ENCODE measurements at places on chromosomes 5 and 9. TPM values are rescaled to one million over a fixed set of nuclear protein-coding genes. Genes with fewer than 3 reads are reported as not detected.
A peak's percentile ranks its signal among the peaks of the same experiment; 100 is the strongest.

The NOXA1 gene
- 1.5 TPM for total RNA-seq

DNA sequence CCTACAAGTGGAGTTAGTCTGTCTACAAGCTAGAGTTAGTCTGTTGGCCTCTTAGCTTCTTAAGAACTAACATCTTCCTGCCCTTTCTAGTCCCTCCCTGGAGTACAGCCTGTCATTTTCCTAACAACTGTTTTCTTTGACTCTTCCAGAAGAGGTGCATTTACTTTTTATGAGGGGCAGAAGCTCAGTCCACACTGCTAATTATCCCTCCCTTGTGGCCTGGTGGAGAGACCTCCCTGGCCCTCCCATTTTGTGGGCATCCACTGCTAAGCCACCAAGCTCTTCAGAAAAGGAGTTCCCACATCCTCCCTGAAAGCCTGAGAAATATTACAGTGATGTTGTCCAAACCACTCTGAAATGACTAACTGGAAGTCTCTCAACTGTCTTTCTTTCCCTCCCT is 8.0 kb downstream of the MAP1B start:
- no peak for DNase-seq

The C9orf85 gene
- total RNA-seq, result 10.0 TPM

- no peak for DNase-seq
These were observed 137.9 kb downstream of the FAM114A2 start for GRCh38 chr5:153900703-153901395.

- no peak for DNase-seq
These were observed 685 bp upstream of the NIPSNAP3A start for GRCh38 chr9:104746798-104747197.

DNA sequence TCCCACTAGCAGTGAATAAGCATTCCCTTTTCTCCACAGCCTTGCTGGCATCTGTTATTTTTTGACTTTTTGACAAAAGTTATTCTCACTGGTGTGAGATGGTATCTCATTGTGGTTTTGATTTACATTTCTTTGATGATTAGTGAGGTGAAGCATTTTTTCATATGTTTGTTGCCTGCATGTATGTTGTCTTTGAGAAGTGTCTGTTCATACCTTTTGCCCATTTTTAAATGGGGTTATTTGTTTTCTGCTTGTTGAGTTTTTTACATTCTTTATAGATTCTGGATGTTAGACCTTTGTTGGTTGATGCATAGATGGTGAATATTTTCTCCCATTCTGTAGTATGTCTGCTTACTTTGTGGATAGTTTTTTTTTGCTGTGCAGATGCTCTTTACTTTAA is 171.7 kb downstream of the SREK1 start:
- no peak for DNase-seq

DNA sequence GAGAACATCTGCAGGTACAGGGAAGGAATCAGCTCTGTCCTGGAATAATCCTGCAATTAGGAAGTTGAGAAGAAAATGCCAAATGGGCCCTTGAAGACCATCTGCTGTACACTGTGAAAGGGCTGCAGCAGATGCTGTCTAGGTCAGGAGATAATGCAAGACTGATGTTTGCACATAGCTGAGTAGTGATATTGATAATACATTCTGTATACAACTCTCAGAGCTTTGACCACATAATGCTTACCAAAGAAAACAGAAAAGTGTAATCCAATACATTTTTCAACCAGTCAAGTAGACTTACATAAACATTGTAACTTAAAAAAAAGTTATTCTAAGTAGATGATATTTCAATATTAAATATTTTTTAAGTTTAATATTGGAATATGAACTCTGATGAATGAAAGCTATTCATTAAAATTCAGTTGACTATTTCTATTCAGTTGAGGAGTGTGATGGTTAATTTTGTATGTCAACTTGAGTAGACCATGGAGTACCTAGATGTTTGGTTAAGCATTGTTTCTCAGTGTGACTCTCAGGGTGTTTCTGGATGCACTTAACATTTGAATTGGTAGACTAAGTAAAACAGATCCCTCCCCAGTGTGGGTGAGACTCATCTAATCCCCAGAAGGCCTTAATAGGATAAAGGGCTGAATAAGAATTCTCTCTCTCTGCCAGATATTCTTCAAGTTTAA is 380.1 kb upstream of the PRR16 start:
- DNase-seq, result no peak

DNA sequence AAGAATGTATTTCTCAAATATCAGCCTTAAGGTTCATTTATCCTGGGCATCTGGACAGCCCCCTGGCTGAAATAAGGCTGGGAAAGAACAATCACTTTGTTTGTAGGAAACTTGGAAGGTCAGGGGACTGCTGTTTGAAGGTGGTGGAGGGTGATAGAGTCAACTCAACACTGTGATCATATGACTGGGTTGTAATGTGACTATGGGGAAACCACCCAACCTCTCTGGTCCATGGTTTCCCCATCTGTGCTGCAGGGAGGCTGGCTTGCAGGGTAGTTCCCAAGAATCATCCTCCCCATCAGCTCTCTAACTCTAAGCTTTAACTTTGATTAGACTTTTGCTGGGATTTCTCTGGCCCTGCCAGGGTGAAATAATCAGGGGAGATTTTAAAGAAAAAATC is 10.0 kb downstream of the INSYN2B start:
- DNase-seq, result no peak

- DNase-seq, result no peak
These were observed 48.6 kb downstream of the SHB start for GRCh38 chr9:38020151-38021076.

The HAUS6 gene
- 35.3 TPM for total RNA-seq

The DMRT3 gene
- not detected for total RNA-seq

DNA sequence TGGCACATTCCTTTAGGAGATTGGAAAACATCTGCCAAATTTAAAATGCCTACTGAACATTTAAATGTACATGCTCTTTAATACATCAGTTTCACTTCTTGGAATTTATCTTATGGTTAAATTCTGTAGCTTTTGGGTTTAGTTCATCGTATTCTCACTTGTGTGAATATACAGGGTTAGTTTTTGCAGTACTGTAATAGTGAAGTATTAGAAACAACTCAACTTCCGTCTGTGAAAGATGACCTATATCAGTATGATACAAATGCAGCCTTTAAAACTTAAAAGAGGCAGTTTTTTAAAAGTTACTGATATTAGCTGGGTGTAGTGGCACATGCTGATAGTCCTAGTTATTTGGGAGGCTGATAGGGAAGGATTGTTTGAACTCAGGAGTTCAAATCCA is 57.2 kb downstream of the CDC42SE2 start:
- no peak for DNase-seq

GRCh38 chr5:1262381-1262780 is 32.5 kb downstream of the TERT start:
- no peak for DNase-seq

- DNase-seq, result no peak
These were observed 29.6 kb downstream of the SPRY4 start for GRCh38 chr5:142295084-142295758.

- DNase-seq, result no peak
These were observed 79.6 kb downstream of the RAI14 start for GRCh38 chr5:34735491-34736426.

DNA sequence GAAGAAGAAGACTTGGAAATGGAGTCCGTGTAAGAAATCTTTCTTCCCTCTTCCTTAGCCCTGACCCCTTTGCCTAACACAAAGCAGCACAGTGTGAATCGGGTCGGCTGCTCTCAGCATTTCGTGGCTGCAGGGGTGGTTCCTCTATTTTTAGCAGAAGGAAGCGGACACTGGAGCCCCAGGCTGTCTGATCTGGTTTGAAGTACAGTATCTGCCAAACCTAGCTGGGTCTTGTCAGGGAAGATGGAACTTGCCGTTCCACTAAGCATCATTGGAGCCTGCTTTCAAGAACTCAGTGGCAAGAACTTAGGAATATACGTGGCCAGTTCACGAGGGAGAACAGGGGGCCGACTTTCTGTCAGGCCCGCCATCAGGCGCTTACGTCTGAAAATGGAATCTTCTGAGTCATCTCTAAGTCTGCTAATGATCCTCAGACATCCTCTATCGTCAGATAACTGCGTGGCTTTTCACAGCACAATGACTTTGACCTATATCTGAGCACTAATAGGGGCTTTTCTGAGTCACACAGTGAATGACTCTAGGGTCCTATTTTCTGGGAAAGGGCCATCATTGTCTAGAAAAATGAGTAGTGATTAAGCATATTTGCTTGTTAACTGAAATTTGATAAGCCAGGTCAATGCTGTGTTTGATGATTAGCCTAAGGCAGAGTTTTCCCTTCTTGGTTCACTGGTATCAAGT is 43.3 kb upstream of the NCS1 start:
- DNase-seq, result peak; percentile 68

The LRRC19 gene
- total RNA-seq, result not detected

DNA sequence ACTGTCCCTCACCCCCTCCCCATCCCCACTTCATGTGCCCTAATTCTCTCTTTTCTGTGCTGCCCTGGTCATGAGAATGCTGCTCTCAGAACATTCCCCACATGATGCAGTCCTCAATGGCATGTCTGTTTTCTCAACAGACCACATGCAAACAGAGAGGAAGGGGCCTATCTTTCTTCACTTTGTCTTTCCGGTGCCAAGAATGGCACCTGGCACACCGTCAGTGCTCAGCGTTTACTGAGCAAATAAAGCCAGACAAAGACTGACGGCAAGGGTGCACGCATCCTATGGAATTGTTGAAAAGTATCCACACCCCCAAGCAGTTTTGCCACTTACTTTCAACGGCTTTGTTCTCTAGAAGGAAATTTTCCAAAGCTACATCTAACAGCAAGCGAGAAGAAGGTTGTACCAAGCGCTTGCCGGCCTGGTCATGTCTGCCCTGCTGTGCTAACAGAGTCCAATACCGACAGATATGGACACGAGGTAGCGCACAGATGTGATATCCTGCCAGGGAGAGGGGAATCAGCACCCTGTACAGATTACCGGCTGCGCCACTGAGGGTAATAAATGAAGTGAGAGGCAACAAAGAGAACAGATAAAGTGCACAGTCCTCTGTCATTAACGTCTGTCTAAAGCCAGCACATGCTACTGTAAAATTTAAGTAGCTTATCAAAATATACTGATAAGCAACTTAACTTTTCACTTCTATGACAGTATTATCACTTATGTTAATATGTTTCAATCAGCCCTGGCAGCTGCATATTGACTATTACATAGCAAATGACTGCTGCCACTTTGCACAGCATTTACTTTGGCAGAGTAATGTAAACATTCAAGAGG is 251.7 kb downstream of the DENND1A start:
- DNase-seq, result no peak

DNA sequence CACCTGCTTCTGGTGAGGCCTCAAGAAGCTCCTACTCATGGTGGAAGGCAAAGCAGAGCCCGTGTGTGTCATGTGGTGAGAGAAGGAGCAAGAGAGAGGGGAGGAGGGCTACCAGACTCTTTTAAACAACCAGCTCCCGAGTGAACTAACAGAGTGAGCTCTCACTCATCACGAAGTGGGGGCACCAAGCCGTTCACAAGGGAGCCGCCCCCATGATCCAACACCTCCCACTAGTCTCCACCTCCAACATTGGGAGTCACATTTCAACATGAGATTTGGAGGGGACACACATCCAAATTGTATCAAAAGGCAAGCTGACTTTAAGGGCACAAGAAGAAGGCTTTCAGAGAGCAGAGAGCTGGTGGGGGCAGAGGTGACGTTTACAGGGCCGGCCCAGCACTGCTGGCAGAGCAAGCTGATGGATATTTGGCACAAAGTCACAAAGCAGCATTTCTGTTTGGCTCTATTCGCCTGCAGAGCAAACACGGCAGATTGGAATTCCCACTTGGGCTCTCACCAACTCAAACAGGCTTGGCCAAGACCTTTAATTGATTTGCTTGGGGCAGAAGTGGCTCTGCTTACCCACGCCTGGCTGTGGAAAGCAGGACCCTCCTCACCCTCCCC is 20.0 kb downstream of the PITX1 start:
- DNase-seq, result no peak

The MYMK gene
- total RNA-seq, result not detected

DNA sequence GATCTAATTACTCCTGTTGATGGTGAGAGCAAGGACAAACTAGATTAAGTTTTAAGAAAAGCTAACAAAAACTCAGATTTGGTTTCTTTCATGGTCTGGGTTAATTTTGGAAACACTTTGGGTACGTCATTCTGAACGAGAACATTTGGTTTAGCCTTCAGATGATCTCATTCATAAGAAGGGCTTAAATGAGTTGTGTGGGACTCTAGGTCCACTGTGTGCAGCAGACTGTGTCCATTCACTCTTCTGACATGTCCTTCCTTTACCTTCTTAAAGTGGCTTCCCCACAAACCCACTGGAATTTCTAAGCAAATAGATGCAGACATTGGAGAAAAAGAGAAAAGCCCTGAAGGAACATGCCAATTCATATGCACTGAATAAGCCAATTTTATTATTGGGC is 96.8 kb downstream of the FBXO4 start:
- DNase-seq, result no peak

- DNase-seq, result no peak
These were observed 24.9 kb downstream of the CNTFR start for GRCh38 chr9:34564617-34565016.

- no peak for DNase-seq
These were observed 41.7 kb downstream of the LOX start for GRCh38 chr5:122036326-122036725.

The FAM153A gene
- 11.4 TPM for total RNA-seq

The ACTBL2 gene
- total RNA-seq, result not detected

GRCh38 chr5:59356813-59357380 is 536.6 kb downstream of the PDE4D start:
- no peak for DNase-seq

DNA sequence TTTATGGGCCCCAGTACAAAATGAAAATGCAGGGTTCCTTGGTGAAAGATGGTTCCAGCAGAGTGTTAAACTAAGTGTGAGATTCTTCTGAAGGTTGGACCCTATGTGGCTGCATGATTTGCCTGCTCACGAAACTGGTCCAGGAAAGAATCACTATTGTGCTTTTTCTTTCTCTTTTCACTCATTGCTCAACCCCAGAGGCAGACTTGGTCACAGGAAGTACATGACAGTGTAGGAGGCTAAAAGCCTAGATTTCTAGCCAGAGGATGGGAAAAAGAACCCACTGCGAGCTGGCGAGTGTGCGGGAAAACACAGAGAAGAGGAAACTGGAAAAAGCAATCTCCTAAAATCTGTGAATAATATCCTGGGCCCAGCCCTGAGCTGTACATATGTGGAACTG is 18.6 kb downstream of the SLC36A2 start:
- DNase-seq, result no peak

- DNase-seq, result no peak
These were observed 14.1 kb downstream of the LCN10 start for GRCh38 chr9:136728548-136729123.

DNA sequence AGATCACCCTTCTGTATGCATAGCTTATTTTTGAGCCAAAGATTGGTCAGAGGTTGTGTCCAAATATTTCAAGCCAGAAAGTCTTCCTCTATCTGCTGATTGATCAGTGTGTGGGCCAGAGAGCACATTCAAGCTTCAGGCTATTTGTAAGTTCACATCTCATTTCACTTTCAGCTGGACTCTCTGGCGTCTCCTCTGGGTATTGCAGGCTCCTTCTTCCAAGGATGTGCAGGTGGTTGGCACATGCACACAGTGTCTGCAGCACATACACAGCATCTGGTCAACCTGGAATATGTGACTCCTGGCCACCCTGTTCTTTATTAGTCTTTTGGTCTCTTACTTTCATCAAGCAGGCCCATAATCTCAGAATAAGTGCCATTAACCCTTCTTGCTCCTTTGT is 516.1 kb downstream of the ANXA1 start:
- no peak for DNase-seq

The ARSI gene
- total RNA-seq, result not detected

- DNase-seq, result no peak
These were observed 51.5 kb upstream of the MAP3K1 start for GRCh38 chr5:56763711-56764466.

GRCh38 chr5:170355601-170356098 is 33.5 kb downstream of the KCNMB1 start:
- no peak for DNase-seq

The MIGA2 gene
- 79.3 TPM for total RNA-seq
